Right renal cortex interstitium (tissue), 3 donors: ENCODE measurements at places on chromosomes 12 and 14. TPM values are rescaled to one million over a fixed set of nuclear protein-coding genes. Genes with fewer than 3 reads are reported as not detected.

The PAPLN gene
- 24.4 TPM for polyA plus RNA-seq

The MDGA2 gene
- polyA plus RNA-seq = 2.1 TPM

The SNAPC1 gene
- 11.9 TPM for polyA plus RNA-seq

The GPRC5D gene
- 0.72 TPM for polyA plus RNA-seq

The PNN gene
- polyA plus RNA-seq = 182 TPM
